ENCODE measurements at places on chromosomes 1 and 21.

DNA sequence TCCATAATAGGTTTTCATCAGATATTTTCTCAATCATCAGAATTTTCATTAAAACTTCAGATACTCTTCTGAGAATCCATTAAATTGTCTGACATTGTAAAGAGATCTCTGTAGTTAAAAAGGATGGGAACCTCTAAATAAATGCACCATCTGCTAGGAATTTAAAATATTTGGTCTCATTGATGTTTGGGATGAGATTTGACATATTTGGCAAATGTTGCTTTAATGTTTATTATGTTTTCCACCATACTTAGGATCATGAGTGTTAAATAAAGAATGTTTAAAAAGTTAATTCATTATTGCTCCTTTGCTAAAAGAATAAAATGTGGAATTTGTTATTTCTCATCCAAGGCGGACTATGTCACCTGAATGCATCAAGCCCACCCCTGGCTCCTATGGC is 85.5 kb upstream of the VANGL1 start:
- DNase-seq, result no peak

DNA sequence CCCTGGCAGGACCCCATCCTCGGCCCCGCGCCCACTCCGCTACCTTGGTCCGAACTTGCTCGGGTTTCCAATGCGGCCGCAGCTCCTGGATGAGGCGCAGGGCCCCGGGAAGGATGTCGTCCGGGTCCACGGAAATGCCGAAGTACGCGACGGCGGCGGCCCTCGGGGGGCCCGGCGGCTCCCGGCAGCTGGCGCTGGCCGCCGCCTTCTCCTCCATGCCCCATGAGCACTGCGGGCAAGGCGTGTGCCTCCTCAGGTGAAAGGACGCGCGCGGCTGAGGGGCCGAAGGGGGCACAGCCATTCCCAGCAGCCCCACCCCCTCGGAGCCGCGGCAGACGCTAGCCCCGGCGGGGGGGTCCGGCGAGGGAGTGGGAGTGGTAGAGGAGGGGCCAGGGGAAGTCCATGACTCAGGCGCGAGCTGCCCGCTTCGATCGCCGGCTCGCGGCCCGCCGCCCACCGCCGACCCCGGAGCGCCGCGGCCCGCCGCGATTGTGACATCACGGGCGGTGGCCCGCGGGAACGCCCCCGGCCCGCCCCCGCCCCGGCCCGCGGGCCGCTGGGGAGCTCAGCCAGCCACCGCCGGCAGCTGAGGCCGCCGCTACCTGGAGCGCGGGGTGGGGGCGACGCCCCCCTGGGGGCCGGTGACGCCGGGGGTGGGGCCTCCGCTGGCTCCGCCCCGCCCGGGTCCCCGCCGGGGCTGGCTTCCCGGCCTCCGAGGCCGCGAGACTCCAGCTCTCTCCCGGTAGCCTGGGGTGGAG is at the start of gene ETNK2:
Gene ETNK2, minus strand, starts transcription at position 493 of the 758 bp plus-strand sequence. Its CDS starts 192 bp downstream, at position 301.
- no peak for DNase-seq

DNA sequence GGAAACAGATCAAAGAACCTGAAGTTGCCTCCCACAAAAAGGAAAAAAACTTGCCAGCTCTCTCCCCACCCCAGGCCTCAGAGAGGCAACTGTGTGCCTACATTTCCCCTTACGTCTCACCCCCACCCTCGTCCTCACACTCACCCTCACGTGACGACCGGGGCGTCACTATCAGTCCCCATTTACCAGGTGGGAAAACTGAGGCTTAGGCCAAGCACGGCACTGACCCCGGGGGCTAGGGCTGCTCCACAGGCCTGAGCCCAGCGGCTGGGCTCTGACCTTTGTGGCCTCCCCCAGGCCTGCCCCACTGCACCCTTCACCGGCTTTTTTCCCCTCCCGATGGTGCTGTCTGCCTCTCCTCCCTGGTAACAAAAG is 51.5 kb upstream of the RUNX3 start:
- no peak for DNase-seq

DNA sequence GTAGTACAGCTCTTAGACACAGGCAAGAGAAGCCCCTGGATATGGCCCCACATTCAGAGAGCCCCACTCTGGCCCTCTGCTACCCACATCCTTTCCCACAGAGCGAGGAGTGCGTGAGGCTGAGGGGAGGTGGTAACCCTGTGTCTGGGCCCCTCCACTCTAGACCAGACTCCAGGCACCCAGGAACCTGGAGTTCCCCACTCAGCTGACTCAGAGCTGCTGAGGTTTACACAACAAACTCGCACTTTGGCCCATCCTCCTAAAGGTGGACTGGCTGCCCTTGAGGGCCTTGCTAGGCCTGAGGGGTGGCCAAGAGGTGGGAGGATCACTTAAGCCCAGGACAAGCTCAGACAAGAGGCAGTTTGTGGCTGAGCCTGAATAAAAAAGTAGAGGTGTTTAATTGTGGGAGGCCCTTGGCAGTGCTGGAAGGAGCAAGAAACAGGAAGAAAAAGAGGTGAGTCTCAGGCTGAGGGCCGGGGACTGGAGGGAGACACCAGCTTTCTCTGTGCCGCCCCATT is 10.7 kb downstream of the MR1 start:
- DNase-seq, result no peak

DNA sequence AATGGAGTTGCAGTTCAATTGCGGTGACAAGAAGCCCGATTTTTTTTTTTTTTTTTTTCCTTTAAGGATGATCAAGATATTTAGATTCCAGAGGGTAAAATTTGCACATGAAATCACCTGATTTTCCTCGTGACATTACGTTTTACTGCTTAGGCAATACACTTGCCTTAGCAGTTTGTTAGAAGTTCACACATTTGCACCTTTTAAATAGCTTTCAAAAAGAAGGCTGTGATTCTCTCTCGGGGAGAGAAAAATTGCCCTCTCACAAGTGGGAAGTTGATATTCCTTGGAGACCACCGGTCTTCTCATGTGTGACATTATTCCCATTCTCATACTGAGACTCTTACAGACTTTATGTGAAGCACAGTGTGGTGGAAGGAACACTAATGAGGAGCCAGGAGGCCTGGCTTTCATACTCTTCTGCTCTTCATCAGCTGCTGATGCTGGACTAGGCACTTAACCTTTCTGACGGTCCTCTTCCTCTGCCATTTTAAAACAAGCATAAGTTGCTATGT is 69.8 kb upstream of the HSPA13 start:
- DNase-seq, result no peak

DNA sequence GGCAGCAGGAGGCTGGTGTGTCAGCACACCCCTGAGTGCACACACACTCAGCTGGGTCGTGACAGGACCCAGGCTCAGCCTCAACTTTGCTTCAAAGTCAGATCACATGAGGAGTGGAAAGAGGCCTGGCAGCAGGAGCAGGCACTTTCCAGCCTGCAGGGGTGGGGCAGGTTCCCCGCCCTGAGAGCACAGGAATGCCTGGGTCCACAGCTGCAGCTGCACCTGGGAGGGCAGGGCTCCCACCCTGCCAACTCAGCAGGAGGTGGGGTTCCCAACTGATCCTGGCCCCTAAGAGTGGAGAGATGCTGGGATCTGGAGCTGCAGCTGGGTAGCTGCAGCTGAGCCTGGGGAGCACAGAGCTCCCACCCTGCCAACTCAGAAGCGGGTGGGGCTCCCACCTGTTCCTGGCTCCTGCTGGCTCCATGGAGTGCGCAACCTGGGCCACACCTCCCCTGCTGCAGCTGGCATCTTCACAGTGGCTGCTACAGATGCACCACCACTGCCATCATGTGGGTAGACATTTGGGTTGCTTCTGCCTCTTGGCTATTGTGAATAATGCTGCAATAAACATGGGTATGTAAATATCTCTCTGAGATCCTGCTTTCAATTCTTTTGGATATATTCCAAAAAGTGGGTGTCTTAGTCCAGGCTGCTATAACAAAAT is 415.4 kb downstream of the TTLL7 start:
- DNase-seq, result no peak
